Amniotic epithelial cell (primary cell): ENCODE measurements at places on chromosomes 6 and 20.

- peak; percentile 87 for DNase-seq
Observed at GRCh38 chr20:45338121-45339030, 9.8 kb downstream of the SDC4 start.

- no peak for DNase-seq
Observed at GRCh38 chr20:6418732-6419131, 295.9 kb upstream of the FERMT1 start.

- DNase-seq: peak; percentile 30
Observed at GRCh38 chr20:11302436-11302835, 615.3 kb upstream of the BTBD3 start.

- DNase-seq: no peak
Observed at GRCh38 chr6:113736978-113737377, 120.2 kb upstream of the MARCKS start.

DNA sequence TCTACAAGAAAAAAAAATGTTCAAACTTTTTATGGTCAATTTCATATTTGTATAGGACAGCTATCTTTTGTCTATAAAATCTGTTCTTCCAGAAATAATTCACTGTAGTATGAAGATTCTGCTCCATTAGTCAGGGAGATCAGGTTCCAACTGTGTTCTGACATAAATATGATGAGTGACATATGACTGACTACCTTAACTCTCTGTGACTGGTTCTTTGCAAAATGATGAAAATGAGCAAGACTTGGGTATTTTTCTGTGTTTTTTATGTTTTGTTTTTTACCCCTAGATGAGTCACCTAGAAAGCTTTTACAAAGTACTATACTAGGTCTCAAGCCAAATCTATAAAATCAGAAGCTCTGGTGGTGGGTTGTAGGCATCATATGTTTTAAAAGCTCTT lies 229.6 kb downstream of the MMUT start:
- no peak for DNase-seq
